ENCODE measurements at places on chromosomes 16 and 17.

- no peak for DNase-seq
Measured at GRCh38 chr16:13839577-13839976, 80.4 kb upstream of the ERCC4 start.

DNA sequence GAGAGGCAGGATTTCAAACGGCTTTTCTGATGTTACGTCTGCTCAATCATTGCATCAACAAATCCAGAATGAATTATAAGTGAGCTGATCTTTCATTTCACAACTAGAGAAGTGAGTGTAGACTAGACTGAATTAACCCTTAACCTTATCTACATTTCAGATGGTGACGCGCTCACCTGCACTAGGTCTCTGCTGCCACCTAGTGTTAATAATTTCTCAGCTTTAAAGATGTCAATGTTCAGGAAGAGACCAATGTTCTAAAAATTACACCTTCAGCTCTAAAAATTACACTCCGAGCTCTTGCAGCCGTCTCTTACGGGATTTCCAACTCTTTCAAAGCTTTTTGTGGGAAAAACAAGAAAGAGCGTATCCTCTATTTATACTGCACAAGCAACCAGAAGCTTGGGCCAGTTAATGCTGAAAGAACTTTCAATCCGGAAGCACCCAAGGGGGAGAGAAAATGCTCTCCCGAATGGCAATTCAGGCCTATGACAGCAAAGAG is 88.2 kb upstream of the FA2H start:
- DNase-seq, result peak; percentile 2

DNA sequence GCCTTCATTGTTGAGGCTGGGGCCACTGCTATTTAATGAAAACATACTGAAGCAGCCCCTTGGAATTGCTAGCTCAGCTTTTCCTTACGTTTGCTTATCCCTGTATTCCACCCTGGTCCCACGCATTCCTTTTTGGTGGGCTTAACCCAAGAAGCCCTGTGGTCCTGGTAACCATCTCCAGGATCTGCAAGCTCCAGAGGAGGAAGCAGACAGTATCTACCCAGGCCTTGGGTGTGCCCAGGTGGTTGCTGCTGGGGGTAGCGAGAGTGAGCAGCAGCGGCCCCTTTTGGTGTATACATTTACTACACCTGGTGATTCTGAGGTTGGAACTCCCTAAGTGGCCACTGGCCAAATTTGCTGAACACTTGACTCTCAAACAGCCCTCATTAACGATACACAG is 97.7 kb downstream of the CBLN1 start:
- DNase-seq, result peak; percentile 34

GRCh38 chr17:5049314-5049841 is 14.2 kb upstream of the SLC52A1 start:
- DNase-seq, result no peak

- DNase-seq, result no peak
Measured at GRCh38 chr17:70370816-70371215, 201.5 kb downstream of the KCNJ2 start.

- DNase-seq, result peak; percentile 41
Measured at GRCh38 chr17:50560185-50560824, at the start of gene CACNA1G. Gene CACNA1G (plus strand): TSS chr17:50560715. CDS start chr17:50561460, 745 bp downstream.

DNA sequence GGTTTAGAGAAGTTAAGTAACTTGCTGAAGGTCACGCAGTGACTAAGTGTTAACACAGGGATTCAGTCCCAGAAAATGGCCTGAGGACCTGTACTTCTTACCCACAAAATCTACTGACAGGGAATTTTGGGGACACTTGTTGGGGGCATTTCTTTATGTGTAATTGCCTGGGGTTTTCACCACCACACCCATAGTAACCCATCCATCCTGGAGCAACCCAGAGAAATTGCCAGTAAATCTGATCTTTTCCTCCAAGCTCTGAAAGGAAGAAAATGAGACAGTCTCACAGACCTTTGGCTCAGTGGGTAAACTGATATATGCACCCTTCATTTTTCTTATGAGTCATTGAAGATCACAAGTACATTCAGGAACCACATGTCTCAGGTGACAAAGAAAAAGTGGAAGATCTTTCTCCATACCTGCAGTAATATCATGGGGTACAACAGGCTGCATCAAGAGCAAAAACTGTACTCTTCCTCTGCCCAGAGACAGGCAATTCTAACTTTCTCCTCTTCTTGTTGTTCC is 81.0 kb downstream of the NOG start:
- DNase-seq, result no peak

- no peak for DNase-seq
Measured at GRCh38 chr17:72997559-72997958, 94.9 kb downstream of the SLC39A11 start.

DNA sequence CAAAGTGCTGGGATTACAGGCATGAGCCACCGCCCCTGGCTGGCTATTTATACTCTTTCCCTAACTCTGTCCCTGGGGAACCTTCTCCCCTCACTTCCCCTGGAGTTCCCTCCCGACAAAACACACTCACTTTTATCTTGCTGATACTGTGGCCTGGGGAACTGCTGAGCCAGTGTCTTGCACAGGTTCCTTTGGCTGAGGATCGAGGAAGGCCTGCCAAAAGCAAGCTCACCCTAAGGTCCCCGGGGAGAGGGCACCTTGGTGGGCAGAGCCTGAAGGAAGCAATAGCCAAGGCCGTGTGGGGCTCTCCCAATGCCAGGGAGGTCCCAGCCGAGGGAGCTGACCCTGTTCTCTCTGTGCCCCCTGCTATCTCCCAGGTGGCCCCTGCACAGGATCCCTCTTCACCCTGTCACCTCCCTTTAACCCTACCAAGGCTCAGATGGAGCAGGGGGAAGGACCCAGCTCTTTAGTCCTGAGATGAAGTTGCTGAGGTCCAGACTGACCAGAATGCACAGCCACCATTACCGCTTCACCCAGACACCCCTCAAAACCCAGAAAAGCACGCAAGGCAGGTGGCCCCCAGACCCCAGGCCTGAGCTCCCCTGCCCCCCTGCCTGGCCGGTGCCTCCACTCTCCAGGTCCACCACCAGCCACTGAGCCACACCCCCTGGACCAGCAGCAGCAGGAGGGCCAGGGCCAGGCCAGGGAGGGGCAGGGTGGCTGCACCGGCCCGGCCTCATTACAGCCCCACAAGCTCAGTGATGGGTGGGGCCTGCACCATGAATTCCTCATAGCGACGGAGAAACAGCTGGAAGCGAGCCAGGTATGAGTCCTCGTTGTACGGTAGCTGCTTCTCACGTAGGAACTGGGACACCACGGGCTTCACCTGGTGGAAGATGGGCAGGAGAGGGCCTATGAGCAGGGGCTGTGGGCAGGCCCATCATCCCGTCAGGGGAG is 5.1 kb upstream of the FDXR start:
- DNase-seq, result no peak

- no peak for DNase-seq
Measured at GRCh38 chr17:27651411-27652345, 20.7 kb downstream of the LGALS9 start.

- DNase-seq, result no peak
Measured at GRCh38 chr16:51355195-51355594, 204.1 kb upstream of the SALL1 start.

DNA sequence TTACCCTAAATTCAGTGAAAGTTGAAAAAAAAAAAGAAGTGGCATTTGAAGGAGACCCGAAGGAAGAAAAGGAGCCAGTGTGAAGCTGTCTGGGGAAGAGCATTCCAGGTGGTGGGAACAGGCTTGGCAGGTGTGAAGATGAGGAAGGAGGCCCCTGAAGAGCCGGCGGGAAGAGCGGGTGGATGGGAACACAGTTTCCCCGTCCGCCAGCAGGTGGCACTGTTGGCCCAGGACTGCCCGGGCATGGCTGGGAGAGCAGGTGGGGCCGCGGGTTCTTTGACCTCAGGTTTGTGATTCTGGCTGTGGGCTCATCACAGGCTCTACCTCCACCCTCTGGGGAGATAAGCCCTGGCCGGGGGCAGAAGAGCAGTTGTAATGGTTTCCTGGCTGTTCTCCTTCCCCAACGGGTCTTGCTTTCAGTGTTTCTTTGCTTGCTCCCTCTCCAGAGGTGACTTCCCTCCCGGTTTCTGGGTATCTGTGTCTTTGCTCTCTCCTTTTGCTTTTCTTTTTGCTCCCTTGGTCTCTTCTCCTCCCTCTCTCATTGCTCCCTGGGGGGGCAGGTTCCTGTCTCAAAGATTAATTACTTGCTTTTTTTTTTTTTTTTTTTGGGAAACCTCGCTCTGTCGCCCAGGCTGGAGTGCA is 32.3 kb downstream of the RAP1GAP2 start:
- DNase-seq, result no peak

GRCh38 chr17:82212331-82213250 is at the start of gene CCDC57:
Gene CCDC57 (minus strand): TSS chr17:82212842. CDS start chr17:82201944, 10,898 bp downstream.
- no peak for DNase-seq

GRCh38 chr17:4607261-4607741 is 23.0 kb downstream of the SMTNL2 start:
- DNase-seq, result no peak

DNA sequence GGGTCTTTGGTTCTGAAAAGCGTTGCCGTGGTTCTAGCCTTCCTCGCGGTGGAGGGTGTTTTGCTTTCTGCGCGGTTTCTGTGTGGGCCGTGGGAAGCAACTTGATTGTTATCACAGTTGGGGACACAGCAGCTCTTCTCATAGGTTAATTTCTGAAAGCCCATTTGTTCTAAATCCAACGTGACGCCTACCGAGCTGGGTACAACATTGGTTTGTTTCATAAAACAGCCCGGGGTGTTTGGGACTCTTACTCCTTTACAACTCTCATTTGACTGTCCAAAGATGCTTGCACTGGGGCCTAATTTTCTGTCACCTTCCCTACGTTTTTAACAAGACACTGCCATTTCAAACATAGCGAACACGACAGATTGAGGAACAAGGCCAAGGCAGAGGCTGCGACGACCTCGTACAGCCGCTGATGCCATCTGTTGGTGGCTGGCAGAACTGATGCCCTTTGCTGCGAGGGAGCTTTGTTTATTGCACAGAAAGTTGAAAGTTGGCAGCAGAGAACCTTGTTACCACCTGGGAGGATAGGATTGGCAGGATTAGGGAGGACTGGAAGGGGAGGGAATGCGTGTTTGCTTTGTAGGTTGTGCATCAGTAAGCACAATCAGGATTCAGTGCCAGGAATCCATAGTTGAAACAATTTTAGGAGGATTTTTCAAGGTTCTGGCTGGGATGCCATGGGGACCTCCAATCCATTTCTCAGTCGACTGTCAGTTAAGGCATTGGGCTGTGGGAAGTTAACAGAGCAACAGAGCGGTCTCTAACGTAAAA is 98.3 kb downstream of the PITPNC1 start:
- DNase-seq, result no peak

DNA sequence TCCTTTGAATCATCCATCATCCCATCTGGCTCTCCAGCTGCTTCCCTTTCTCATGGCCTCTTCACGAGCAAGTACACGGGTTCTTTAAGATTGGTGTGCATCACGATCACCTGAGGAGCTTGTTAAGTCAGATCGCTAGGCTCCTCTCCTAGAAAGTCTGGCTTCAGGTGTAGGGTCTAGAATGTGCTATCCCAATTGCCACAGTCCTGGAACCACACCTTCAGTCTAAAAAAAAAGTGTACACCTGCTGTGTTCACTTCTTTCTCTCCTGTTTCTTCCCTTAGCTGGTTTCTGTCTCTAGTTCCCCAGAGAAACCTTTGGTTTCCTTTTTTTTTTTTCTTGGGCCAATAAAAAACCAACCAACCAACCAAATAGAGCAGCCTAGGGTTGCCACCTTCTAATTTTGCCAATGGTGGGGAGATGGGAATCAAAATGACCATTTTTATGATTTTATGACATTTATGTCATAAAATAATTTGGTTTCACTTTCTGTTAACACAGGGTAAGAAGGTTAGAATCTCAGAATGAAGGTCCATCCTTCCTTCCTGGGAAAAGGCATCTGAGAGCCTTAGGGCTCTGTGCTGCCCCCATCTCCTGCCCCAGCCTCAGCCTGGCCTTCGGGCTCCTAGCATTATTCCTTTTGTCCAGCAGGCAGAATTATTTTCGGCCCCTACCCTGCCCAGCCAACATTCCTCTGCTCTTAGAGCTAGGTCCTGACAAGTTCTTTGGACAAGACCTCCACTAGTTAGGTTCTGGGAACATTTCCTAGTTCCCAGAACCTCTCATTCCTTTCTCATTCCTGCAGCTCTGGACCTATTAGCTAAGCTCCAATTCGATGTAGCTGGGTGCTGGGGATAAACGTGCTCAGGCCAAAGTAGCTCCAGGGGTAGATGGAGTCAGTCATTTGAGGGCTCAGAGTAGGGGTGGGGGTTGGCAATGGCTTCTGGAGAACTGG is 1.9 kb upstream of the GGT6 start:
- no peak for DNase-seq

DNA sequence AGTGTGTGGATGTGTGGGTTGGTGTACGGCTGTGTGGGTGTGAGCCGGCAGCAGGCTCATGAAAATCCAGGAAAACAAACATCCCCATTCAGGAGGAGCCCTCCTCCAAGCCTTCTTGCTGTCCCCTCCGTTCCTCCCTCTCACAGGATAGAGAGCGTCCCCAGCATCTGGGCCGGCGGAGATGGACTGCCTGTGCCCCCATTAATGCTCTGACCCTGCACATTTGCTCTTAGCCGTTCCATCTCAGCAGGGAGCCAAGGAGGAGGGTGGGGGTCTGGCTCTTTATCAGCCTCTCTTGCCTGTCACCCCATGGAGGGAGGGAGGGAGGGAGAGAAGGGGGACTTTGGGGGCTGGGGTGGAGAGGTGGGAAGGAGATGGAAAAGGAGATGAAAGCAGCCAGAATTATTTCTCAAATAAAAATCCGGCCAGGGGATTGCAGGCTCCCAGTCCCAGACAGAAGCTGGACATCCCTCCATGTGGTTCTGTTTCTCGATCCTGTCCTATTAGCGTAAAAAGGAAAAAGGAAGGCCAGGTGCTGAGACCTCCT is 240.0 kb upstream of the ZFHX3 start:
- no peak for DNase-seq

DNA sequence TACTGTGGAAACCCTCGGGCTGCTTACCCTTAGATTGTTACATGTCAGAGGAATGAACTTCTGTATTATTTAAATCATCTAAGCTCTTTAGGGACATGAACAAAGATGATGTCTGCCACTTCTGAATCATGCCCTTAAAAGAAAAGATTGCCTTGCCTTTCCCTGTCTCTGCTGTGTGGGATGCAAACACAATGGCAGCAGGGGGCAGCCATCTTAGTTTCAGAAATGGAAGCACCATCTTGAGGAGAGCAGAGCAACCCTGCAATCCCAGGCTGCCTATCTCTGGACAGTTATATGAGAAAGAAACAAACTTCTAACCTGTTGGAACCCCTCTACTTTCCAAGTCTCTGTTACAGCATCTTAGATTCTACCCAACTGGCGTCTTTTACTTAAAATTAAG is 16.7 kb upstream of the HLF start:
- no peak for DNase-seq

DNA sequence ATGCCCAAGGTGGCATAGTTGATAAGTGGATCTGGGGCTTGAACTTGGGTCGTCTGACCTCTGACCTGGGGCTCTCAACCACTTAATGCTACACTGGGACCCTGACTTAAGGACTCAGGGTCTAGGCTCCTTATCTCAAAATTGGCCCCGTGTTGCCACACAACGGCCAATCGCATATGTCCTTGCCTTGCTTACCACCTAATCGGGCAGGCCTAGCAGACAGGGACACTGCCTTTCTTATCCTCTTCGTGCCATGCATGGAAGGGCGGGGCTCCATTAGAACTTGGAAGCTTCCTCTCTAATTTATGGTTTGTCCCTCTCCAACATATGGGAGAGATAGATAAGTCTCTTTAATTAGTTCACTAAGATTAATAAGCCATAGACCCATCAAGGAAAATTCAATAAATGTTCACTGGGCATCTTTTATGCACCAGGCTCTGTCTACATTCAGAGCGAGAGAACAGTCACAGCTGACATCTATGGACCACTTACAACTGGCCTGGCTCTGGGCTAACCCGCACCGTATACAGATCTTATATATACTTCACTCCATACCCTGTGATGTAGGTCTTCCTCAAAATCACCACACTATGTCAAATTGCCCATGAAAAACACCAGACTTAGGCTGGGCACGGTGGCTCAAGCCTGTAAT is 35.1 kb downstream of the CDH1 start:
- no peak for DNase-seq

Data from NCI-H1436 treated with DMSO at 0.1 percent for 48 hours (cell line).